Kidney (tissue), 22 donors: ENCODE measurements at places on chromosomes 12 and 14. TPM values are rescaled to one million over a fixed set of nuclear protein-coding genes. Genes with fewer than 3 reads are reported as not detected.

The SERPINA1 gene
- polyA plus RNA-seq: 2,184 TPM

DNA sequence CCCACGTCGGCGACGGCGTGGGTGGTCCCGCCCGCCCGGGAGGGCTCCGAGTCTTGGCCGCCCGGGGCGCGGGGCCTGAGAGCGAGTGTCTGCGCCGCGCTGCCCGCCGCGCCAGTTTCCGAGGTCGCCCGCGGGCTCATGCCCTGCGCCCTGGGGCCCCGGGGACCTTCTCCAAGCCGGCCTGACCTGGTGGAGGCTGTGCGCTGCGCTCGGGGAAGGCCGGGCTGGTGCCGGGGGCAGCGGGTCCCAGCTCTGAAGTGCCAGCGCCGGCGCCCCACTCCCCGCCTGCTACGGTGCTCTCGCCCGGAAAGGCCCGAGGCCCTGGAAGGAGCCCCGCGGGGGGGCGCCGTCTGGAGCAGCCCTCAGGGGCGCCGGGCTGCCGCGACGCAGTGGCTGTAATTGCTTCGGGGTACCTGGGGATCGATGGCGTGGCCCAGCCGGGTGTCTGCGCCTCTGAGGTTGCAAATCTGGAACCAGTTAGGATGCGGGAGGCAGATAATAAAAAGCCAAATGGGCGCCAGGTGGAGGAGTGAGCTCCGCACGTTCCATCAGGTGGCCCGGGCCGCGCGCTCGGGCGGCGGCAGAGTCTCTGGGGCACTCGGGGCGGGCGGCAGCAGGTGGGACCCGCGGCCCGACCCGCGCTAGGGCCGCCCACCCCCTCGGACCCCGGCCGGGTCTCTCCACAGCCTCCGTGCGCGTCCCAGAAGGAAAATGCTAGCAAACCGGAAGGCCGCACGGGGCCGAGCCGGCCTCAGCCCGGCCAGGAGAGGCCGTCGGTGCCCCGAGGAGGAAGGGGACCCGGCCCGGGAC lies 102.3 kb upstream of the DIO3 start:
- H3K4me1 ChIP-seq: no peaks in the 10 kb centered on the region
- no peak overlapping the region for H3K27ac ChIP-seq
- H3K36me3 ChIP-seq: no peaks in the 10 kb centered on the region
- H3K27me3 ChIP-seq: peaks cover 44% of the 10 kb centered on the region
- peak; percentile 21 for DNase-seq

DNA sequence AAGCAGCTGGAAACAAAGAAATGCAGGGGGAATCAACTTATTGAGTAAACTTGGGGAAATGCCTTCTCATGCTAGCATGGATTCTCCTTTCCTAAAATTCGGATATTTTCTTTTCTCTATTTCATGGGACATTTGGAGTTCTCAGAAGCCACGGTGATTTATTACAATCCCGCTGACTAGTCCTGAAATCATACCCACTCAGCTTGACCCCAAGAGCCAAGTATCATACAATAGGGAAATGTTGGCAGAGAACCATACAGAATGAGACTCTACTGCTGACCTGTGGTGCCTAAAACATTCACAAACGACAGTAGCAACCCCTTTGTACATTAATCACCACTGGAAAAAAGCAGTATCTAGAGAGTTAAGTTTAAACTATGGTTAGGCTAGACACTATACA lies 112.4 kb downstream of the KICS2 start:
- no peaks in the 10 kb centered on the region for H3K27me3 ChIP-seq
- no peak for DNase-seq
- H3K27ac ChIP-seq: no peak overlapping the region
- no peak overlapping the region for H3K4me3 ChIP-seq

GRCh38 chr12:25135531-25136154 lies 59.3 kb downstream of the DNAI7 start:
- no peaks in the 10 kb centered on the region for H3K36me3 ChIP-seq
- H3K4me3 ChIP-seq: no peak overlapping the region
- DNase-seq: no peak
- H3K27me3 ChIP-seq: no peaks in the 10 kb centered on the region
